ENCODE measurements at places on chromosomes 16 and 17.

GRCh38 chr17:2874189-2874686 lies 78.0 kb downstream of the RAP1GAP2 start:
- no peak for DNase-seq

DNA sequence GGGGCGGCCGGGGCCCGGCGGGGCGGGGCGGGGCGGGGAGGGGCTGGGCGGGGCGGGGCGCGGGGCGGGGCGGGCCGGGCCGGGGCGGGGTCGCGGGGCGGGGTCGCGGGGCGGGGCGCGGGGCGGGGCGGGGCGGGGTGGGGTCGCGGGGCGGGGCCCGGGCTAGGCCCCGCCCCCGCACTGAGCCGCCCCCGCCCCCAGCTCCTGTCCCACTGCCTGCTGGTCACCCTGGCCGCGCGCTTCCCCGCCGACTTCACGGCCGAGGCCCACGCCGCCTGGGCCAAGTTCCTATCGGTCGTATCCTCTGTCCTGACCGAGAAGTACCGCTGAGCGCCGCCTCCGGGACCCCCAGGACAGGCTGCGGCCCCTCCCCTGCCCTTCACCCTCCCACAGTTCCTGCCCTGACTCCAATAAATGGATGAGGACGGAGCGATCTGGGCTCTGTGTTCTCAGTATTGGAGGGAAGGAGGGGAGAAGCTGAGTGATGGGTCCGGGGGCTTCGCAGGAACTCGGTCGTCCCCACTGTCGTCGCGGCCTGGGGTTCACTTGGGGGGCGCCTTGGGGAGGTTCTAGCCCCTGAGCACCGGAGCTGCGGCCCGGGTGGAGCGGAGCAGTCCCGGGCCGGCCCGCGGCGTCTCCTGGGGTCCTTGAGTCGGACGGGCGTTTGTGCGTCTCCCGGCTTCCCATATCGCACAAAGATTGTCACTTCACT lies 795 bp upstream of the HBM start:
- no peak for DNase-seq

DNA sequence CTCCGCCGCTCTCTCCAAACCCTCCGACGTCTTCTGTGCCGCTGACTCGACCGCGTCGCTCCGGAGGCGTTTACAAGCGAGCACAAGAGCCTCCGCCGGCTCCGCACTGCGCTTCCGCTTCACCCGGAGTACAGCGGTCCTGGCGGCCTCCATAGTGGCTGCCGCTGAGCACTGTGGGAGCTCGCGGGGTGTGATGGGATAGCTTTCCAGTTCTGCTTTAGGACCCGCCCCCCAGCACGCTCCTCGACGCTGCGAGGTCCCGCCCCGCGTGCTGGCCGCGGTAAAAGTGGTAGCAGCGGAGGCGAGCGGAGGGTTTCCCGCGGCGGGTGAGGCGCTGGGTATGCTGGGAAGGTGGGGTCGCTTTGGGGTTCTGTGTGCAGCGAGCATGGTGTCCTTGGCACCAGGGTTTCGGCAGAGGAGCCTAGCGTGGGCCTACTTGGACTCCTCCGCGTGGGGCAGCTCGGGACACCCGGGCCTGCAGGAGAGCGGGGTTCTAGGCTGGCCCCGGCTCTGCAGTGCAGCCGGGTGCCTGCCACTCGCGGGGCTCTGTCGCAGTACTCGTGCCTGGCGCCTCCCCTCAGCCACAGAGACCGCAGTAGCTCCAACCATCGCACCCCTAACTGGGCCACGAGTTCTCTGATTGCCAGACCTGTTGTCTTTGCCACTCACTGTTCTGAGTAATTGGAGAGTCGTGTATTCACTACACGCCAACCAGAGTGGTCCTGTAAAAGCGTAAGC lies at the start of the genes PRMT7 and SLC7A6OS:
Gene PRMT7 (plus strand): TSS at position 246 of the 738 bp plus-strand sequence. CDS start 4,961 bp downstream, outside the sequence.
Gene SLC7A6OS (minus strand): TSS at position 173 of the 738 bp plus-strand sequence. CDS start 20 bp downstream, at position 153.
- peak; percentile 87 for DNase-seq

DNA sequence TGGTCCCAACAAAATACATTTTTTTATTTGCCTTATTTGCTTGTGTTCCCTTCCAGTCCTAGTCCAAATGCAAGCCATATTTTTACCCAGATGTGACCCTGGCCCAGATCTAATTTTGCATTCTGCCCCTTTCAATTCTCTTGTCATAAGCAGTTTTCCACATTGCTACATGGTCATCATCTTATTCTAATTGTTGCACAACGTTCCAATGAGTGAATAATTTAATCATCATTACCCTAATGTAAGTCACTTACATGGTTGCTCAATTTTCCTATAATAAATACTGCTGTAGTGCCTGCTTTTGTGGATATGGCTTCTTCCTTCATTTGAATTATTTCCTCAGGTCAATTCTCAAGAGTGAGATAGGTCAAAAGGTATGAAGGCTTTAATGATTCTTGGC lies 12.8 kb downstream of the RSAD1 start:
- no peak for DNase-seq

- no peak for DNase-seq
These were observed 16.9 kb downstream of the HOXB1 start for GRCh38 chr17:48513666-48514455.

Measured in muscle of back (tissue), 13 donors.